ENCODE measurements at places on chromosomes 6 and 20.

GRCh38 chr6:102907181-102907580, 1513.7 kb downstream of the GRIK2 start:
- DNase-seq, result no peak

DNA sequence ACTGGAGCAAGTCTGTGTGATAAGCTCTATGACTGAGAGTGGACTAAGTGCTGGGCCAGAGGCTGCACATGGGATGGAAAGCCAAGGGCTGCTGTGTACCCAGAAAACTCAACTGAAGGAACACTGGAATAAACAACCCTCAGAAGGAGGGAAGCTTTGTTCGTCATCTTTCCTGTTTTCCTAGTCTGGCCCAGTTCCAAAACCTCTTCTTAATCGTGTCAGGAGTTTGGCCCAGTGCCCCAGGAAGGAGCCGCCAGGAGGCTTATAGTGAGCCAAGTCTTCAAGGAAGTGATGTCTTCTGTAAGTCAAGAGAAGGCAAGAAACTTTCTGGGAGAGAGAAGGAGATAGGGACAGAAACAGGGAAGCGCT, 23.3 kb upstream of the TOP1 start:
- DNase-seq, result no peak

GRCh38 chr6:20705741-20706140, 171.5 kb downstream of the CDKAL1 start:
- DNase-seq, result no peak

DNA sequence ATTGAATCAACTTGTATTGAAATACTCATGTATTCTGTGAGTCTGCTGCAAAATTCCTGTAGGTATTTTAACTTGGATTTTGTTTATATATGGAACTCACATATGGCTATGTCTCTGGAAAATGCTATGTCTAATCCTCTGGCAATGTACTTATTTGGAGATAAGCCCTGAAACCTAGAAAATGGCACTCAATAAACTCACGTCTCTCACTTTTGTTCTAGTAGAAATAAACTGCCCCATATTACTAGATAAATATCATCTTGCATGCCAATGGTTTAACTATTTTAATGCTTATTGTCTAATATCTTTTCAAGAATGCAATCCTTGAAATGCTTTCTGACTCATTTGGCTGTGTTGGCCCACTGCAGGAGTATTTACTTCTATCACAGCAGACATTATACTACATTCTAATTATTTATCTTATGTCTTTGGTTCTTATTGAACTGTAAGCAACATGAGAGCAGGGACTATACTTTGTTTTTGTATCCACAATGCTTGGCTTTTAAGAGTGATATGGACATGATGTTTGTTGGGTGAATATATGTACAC, 292.2 kb upstream of the RSPO3 start:
- no peak for DNase-seq

GRCh38 chr6:102215425-102215824, 821.9 kb downstream of the GRIK2 start:
- DNase-seq, result no peak

DNA sequence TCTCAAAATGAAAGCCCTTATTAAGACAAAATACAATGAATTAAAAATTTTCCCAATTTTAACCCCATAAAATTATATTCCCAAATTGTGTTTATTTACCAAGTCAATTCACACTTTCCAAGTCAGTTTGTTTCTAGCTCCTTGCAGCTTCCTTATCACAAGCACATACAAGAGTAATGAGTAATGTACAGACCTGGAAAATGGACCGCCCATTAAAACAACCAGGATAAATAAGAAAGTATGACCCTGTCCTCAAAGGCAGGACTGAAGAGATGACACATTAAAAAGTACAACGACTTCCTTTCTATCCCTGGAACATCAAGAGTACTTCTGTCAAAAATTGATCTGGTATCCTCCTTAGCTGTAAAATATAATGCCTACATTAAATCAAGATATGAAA, 47.1 kb upstream of the TMX4 start:
- no peak for DNase-seq

- no peak for DNase-seq
Observed at GRCh38 chr6:44177691-44178423, 19.2 kb downstream of the CAPN11 start.

- DNase-seq, result no peak
Observed at GRCh38 chr20:51327251-51327841, 215.2 kb downstream of the NFATC2 start.

DNA sequence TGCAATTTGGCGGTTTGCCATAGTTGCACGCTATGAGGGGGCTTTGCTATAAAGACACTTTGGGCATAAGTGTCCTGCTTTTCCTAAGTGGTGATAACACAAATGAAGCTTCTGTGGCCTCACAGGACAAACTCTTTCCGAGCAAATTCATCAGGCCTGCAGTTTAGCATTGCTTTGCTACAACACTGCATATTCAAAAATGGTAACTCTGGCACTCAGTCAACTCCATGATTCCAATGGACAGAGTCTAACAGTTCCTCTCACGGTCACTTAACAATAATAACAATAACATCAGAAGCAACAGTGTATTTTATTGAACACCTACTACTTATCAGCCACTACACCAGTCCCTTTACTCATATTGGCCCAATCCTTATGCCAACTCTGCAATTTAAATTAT, 222.5 kb downstream of the FRK start:
- no peak for DNase-seq

- DNase-seq, result no peak
Observed at GRCh38 chr20:15759594-15759993, 813.7 kb downstream of the KIF16B start.

DNA sequence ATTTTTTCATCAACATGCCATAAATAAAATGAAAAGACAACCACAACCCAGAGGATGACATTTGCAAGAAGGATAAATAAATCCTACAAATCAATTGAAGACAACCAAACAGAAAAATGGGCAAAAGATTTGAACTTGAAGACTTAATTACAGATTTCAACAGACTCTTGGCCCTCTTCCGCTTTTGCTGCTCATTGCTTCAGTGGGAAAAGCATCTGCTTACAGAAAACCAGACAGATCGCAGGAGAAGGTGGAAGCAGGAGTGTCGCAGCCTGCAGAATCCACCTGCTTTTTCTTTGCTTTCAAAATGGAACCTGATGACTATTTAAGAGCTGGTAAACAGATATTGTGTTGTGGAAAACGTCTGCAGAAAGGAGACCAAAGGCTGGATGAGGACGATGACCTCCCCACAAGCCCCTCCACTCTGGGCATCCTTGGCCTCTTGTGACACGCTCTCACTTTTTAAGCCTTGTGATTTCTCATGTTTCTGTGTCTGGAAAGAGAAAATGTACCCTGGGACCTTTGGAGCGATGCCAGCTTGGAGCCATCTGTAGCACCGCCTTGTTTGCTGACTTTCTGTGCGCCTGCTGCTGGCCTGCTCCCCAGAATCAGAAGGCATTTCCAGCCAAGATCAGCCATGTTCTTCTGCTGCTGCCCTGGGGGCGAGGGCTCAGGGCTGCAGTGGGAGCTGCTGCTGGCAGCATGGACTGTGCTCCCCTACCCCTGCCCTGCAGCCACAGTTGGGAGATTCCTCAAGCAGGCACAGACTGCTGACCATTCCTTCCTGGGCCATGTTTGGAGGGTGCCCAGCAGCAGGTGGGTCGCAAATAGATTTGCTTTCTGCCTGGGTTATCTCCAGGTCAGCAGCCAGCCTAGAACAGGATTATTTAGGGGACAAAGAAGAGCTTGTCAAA, 3.6 kb upstream of the CSTL1 start:
- DNase-seq, result no peak

DNA sequence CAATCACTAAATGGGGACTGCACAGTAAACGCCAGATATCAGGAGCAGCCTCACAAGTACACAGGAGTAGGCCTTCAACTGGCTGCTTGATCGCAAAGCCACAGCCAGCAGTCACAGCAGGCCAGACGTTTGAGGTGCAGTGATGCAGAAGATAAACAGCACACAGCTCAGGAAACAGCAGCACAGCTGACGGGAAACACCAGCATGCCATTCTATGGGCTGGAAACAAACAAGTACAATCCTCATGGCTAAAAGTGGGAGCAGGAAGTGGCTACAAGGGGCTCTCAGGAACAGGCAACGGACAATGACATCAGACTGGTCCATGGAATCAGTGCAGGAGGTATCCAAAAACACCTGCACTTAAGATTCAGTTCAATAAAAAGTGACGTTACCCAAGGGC, 111.0 kb downstream of the DTNBP1 start:
- DNase-seq, result no peak

GRCh38 chr6:73043446-73043845, 181.8 kb downstream of the KHDC1L start:
- no peak for DNase-seq

DNA sequence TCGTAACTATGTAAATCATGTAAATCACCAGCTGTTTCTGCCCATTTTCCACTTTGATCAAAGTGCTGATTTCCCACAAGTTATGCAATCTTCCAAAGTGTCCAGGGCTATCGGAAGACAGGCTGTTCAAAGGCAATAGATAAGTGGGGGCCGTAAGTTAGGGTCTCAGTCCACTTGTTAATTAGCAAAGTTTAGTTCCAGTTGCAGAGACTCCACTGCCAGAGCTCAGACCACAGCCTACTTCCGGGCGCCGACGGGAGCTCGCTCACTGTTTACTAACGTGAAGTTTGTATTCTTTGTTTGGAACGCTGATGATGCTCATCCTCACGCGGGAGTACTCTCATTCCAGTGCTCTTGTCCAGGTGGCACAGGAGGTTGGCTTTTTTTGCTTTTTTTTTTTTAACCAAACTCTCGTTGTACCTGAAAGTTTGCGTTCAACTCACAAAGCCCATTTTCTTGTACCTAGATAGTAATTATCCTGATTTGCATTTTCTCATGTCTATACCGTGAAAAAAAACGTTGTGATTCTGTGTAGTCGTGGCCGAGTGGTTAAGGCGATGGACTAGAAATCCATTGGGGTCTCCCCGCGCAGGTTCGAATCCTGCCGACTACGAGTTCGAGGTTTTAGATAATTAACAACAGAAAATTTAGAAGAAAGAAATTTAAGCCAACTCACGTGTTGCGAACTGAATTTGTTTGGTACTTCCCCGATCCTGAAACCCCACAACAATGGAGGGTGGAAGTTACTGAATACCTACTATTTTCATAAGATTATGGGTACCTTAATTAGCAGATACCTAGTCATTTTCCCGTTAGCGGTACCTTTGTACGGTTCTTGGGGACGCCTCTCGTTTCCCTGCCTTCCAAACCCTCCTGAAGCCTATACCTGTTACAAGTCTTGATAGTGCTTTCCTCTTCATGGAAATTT, 29.9 kb upstream of the ZNF184 start:
- DNase-seq, result peak; percentile 33

DNA sequence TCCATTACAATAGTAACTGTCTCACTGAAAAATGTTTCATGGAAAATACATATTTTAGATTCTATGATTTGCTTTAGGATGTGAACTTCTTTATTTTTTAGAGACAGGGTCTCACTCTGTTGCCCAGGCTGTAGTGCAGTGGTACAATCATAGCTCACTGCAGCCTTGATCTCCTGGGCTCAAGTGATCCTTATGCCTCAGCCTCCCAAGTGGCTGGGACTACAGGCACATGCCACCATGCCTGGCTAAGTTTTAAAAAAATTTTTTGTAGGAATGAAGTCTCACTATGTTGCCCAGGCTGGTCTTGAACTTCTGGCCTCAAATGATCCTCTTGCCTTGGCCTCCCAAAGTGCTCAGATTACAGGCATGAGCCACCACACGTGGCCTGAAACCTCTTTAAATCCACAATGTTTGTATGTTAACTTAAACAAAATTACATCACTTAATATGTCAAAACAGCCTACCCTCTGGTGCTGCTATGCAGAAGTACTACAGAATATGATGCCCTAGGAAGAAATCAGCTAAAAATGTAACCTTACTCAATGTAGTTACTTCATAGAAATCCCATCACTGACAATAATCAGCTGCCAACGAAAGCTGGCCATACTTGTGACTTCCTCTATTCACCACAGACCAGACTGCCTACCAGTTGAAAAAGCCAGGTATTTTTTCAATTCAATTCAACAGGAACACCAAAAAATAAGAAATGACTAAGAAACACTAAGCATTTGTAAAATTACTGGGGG, 17.6 kb downstream of the EEF1A1 start:
- no peak for DNase-seq
